OCI-M1 (cell line): ENCODE measurements at places on chromosomes 3 and 15.

DNA sequence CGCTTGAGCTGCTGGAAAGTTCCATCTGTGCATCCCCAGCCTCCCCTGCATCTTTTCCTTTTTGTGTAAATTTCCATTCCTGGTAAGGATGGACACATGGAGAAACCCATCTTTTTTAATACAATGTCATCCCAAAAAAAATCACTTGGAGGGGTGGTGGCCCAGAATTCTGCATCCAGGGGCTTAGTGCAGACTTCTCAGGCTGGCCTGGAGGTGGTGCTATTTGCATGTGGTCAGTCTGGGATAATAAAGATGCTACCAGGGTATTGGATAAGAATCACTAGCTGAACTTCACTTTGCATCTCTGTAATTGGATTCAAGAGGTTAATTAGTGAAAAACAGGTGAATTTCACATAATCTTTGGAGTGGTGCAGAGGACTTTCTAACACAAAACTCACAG lies 1.8 kb upstream of the ZSCAN2 start:
- peak; percentile 74 for DNase-seq

GRCh38 chr3:125136966-125137357 lies 75.6 kb downstream of the SLC12A8 start:
- no peak for DNase-seq

GRCh38 chr3:26719134-26719533 lies 96.6 kb downstream of the LRRC3B start:
- DNase-seq: no peak

- DNase-seq: no peak
Measured at GRCh38 chr3:187831125-187832051, 86.1 kb upstream of the BCL6 start.

DNA sequence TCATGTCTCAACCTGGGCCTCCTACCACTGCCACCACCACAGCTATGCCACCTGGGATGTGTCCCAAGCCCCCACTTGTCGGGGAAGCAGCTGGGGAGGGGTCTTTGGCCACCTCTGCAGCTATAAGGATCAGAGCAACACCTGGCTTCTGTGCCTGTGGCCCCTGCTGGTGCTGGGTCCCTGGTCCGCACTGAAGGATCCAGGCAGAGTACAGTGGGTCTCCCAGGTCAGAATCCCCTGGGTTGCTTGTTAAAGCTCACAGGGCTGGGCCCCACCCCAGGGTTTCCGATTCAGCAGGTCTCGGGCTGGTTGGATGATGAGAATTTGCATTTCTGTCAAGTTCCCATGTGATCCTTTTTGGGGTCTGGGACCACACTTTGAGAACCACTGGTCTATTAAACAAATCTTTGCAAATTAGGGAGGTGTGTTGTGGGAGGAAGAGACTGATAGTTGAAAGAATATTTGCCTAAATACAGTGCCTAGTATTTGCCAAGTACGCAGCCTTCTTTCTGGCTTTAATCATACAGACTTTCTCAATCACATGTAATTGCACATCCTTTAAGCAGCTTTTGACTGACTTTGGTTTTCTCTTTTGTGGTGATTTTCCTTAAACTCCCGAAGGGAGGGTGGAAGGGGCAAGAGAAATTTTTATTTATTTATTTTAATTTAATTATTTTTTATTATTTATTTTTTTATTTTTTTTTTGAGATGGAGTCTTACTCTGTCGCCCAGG lies 127.3 kb downstream of the IGF1R start:
- DNase-seq: no peak

- no peak for DNase-seq
Measured at GRCh38 chr3:185225523-185225922, 28.3 kb downstream of the EHHADH start.

DNA sequence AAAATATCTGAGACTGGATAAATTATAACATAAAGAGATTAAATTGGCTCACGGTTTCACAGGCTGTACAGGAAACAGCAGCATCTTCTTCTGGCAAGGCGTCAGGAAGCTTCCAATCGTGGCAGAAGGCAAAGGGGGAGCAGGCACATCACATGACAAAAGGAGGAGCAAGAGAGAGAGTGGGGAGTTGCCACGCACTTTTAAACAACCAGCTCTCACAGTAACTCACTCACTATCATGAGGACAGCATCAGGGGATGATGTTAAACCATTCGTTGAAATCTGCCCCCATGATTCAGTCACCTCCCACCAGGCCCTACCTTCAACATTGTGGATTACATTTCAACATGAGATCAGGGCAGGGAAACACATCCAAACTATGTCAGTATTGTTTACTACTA lies 114.5 kb upstream of the SPATA16 start:
- no peak for DNase-seq

GRCh38 chr3:69259125-69259524 lies 126.8 kb downstream of the FRMD4B start:
- no peak for DNase-seq

- DNase-seq: peak; percentile 97
Measured at GRCh38 chr3:50600841-50601591, 10.6 kb downstream of the CISH start.

GRCh38 chr3:154422694-154423093 lies 7.3 kb downstream of the GPR149 start:
- DNase-seq: no peak

- no peak for DNase-seq
Measured at GRCh38 chr3:181497358-181497757, 214.4 kb upstream of the SOX2 start.

- no peak for DNase-seq
Measured at GRCh38 chr3:134694466-134694865, 43.6 kb upstream of the KY start.

DNA sequence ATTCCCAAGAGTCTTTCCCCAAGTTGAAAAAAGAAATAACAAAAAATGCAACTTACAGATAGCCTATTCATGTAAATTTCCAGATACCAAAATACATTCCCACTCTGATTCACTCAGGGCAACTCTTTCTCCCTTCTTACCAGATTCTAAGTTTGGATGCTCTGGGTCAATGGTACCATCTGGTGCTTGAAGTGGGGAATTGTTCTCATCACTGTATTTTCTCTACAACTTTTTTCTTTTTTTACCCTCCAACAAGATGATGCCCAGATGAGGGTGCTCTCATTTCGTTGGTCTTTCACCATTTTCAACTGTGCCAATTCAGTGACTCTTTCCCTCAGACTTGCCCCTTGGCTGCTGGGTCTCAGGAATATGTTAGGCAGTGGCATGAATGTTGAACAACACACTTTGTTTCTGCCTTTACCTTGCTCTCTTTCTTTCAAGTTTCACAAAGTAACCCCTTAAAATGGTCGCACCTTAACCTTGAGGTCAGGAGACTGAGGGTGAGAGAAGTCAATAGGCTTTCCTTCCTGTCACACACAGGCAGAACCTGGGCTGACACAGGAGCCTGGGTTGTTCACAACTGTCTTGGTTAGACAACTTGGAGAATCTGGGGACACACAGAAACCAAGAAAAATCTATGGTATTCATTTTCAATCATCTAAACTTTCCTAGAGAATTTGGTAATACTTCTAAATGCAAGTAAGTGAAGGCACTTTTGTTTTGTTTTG lies 330.7 kb upstream of the SLCO3A1 start:
- DNase-seq: peak; percentile 59

DNA sequence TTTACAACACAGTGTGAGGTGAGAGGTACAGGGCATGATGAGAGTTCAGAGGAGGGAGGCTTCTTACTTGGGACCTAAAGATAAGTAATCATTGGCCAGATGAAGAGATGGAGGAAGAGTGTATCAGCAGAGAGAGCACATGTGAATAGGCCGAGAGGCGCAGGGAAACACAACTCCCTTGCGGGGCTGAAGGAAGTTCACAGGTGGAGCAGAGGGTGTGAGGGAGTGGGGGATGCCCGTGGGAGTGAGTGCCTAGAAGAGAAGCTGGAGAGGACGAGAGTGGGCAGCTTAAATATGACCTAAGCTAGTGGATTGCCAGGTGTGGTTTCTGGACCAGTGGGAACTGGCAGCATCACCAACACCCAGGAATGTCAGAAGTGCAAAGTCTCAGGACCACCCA lies 98.2 kb upstream of the TBC1D5 start:
- DNase-seq: no peak

GRCh38 chr3:41519746-41520145 lies 320.4 kb downstream of the CTNNB1 start:
- no peak for DNase-seq

- DNase-seq: no peak
Measured at GRCh38 chr3:72193771-72194430, 409.0 kb upstream of the PROK2 start.

DNA sequence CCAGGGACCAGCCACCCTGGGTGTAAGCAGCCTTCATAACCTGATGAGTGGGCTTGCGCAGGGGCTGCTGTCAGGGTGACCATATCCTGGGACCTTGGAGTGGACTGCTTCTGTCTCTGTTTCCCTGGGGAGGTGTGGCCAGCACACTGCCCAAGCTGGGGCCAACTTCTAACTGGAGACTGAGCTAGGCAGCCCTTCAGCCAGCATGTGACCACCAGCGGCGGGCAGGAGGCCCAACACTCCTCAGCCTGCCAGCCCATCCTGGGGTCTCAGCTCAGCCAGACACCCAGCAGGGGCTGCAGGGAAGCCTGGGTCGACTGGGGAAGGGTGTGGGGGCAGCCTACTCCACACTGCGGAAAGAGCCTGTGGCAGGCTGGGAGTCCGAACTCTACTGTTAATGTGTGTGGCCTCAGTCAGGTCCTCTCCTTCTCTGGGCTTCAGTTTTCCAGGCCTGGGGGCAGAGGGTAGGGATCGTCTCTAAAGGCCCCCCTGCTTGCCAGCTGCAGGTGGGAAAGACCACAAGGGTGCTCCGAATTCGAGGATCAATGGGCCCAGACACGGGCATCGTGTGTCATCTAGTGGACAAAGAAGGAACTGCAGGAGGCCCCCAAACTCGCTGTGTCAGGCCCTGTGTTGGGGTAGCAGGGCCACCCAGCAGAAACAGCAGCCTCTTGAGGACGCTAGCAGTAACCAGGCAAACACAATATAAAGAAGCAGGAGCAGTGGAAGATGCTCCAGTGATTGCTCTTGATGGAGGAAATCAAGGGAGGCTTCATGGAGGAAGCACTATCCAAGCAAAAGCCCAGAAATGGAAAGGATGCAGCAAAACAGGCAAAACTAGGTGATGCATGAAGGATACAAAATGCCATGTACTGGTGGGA lies 2.0 kb upstream of the SEMA3G start:
- peak; percentile 80 for DNase-seq

DNA sequence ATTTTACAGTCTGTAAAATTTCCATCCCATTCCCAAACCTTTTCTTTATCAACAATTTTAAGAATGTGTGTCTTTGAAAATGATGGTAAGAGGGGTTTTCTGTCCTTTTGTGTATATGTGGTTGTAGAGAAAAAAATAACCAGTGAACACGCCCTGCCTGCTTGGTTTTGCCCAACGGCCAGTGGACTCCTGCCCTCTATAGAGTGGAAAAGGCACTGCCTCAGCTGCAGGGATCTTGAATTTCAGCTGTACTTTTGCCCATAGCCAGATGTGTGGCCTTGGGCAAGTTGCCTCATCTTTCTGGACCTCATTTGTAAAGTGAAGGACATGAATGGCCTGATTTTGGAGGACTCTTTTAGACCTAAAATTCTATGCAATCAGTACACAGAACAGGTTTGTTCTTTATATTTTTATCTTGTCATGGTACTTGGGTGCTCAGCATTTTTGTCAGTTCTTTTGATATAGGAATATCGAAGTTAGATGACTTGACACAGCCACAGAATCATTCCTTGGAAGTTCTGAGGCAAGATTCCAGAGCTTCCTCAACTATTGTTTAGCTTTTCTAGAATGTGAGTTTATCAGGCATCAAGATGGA lies 81.0 kb downstream of the CLDN11 start:
- peak; percentile 59 for DNase-seq

GRCh38 chr15:58260725-58261267 lies 122.6 kb downstream of the AQP9 start:
- DNase-seq: no peak

DNA sequence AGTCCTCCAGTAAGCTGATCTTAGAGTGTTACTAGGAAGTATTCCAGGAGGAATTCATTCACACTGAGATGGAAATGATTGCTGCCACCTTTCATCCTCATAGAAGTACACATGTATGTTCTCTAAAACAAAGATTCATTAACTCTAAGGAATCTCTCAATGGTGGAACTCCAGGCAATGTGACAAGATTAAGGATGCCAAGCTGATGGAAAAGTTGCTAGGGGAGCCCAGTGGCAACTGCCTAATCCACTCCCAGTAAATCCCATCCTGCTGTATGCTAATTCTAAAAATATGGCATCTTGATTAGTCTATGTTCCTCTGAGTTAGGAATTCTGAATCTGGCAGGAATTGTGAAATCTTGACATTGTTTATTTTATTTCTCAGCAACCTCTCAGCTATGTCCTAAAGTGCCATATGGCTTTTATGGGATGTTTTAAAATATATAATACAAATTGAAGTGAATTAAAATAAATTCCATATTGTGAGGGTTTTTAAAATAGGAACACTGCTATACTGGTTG lies 210.0 kb upstream of the TRIM42 start:
- no peak for DNase-seq

DNA sequence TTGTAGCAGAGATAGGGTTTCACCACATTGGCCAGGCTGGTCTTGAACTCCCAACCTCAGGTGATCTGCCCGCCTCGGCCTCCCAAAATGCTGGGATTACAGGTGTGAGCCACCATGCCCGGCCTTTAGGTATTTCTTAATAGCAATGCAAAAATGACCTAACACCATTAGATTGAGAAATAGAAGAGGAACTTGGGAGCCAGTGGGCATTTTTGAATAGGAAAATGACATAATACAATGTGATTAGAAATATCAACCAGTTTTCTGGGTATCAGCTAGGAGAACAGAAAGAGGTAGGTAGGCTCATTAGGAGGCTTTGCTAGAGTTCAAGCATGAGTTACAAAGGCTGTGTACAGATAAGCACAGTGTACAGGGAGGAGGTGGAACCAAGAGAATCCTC lies 101.8 kb upstream of the TBC1D5 start:
- DNase-seq: no peak

GRCh38 chr3:140157161-140157560 lies 222.2 kb downstream of the CLSTN2 start:
- DNase-seq: no peak

DNA sequence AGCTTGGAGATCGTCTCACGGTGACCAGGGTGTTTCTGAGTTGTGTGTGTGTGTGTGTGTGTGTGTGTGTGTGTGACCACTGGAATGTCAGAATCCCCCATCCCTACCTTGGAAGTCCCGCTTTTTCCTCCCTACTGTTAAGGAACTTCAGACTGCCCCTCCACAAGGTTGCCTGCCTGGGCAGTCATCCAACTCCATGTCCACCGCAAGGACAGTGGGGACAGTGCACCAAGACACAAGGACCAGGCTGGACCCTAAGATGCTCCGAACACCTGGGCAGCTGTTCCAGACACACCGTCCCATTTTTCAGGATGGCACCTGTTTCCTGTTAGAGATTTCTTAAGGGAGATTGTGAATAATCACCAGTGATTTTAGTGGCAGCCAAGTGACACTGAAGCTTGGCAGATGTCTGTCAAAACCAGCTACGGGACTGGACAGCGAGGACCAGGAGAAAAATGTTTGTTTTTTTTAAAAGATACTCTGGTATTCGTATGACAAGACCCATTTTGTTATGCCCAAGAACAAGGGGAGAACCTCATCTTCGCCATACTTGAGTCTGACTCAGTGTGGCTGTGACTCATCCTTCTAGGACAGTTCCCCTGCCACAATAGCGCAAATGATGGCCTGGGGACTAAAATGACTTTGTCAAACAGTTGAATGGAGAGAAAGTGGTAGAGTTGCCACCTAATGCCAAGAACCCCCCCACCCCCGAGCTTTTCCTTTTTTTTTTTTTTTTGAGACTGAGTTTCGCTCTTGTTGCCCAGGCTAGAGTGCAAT lies 15.5 kb downstream of the PAQR9 start:
- DNase-seq: no peak
